Type B pancreatic cell (in vitro differentiated cells): ENCODE measurements at places on chromosomes 16 and 17.

GRCh38 chr17:18025241-18025944 is 13.6 kb downstream of the ATPAF2 start:
- no peak for DNase-seq

- DNase-seq: no peak
Observed at GRCh38 chr16:66574531-66574930, 4.7 kb upstream of the CMTM2 start.

DNA sequence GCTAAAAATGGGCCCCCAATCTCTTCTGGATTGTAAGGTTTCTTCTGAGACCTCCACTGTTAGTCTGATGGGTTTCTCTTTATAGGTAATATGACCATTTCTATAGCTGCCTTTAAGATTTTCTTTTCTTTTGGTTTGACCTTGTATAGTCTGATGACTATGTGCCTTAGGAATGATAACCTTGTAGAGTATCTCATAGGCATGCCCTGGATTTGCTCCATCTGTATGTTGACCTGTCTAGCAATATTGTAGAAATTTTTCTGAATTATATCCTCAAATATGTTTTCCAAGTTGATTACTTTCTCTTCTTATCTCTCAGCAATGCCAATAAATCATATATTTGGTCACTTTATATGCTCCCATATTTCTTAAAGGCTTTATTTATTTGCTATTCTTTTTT is 1403.8 kb upstream of the GOT2 start:
- no peak for DNase-seq

DNA sequence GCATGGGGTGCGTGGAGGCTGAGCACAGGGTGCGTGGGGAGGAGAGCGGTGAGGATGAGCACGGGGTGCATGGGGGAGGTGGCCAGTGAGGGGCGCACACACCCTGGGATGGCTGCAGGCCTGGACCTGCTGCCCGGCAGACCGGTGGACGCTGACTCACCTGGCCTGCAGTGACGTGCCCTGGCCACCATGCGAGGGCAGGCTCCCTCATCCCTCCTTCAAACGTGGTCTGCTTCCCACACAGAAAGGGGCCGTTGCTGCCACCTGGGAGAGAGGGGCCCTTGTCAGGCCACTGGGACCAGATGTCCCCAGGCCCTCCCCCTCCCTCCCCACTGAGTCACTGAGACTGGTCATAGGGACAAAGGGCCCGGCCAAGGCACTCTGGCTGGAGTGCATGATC is 20.1 kb upstream of the APRT start:
- DNase-seq: no peak

GRCh38 chr16:50808929-50809538 is 67.1 kb downstream of the CYLD start:
- DNase-seq: peak; percentile 40
